Renal cortex interstitium (tissue), 15 donors: ENCODE measurements at places on chromosomes 4 and X.

GRCh38 chrX:97328853-97329390 lies 445.2 kb downstream of the RPA4 start:
- DNase-seq, result no peak

- no peak for DNase-seq
Measured at GRCh38 chr4:8662776-8663175, 70.2 kb downstream of the CPZ start.

DNA sequence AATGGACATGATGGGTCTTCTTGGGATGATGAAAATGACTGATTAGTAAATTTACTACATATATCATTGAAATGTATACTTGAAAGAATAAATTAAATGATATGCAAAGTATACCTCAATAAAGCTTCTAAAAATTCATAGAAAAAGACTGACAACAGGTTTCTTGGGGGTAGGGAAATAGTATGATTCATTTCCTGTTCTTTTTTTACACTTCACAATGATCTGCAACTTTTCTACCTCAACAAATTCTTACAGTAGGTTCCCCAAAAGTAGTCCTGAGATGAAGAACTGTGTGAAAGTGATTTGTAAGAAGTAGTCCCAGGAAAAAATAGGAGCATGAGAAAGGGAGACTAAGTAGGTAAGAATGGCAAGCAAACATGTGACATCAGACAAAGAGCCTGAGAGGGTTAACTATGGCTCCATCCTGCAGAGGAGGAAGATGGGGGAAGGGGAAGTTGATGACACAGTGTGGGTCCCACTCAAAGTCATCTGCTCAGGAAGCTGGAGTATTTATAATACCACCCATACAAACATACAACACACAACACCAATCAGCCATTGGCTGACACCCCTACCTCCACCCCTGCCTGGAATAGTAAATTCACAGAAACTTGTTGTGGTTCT lies 73.9 kb downstream of the ARHGAP6 start:
- DNase-seq, result no peak

- DNase-seq, result no peak
Measured at GRCh38 chrX:140337263-140337662, 167.6 kb downstream of the SOX3 start.

GRCh38 chrX:153688911-153689590 lies 1.3 kb downstream of the SLC6A8 start:
- no peak for DNase-seq

GRCh38 chr4:2352729-2353221 lies 65.7 kb downstream of the ZFYVE28 start:
- DNase-seq, result no peak

DNA sequence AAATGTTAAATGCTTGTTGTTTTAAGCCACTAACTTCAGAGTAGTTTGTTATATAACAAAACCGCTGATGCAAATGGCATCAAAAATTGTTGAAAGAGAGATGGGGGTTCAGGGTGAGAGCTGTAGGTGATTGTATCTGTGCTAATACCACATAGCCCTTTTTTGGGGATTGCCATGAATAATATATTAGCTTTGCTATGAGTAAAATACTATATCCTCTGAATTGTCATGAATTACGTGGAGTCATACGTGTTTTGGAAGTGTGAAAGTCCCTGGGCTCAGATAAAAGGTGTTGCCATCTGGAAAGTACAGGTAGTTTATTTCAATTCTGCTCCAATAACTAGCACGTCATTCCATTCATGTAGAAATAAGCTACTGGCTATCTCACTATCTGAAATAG lies 30.6 kb downstream of the DYNLT3 start:
- DNase-seq, result no peak
